NCI-H2029 (cell line): ENCODE measurements at places on chromosomes 4 and X.

DNA sequence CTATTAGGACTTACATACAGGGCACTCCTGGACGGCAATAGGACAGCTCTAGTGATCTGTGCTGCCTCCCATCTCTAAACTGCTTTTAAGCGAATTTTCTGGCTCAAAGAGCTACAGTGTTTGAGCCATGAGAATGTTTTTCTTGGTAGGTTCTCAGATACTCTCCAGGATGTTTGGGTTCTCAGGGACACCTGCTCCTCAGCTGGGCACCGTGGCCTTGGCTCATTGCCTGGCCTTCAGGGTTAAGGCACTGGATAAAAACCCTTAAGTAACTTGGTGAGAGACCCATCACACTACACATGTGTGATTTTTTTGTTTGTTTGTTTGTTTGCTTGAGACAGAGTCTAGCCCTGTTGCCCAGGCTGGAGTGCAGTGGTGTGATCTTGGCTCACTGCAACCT, 38.5 kb upstream of the HERC5 start:
- no peak for DNase-seq

DNA sequence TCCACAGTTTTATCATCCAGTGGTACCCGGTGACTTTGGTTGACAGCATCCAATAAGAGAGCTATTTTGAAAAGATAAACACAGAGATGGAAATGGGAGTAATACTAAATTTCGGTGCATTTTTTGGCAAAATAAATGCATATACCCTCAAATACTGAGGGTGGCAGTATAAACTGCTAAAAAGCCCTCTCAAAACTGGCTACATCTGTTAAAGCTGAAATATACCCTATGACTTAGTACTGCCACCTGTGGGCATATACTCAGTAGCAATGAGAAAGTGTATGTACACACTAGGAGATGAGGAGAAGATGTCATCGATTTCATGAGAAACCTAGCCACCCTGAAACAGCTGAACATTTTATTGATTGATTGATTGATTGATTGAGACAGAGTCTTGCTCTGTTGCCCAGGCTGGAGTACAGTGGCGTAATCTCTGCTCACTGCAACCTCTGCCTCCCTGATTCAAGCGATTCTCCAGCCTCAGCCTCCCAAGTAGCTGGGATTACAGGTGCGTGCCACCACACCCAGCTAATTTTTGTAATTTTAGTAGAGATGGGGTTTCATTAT, 12.2 kb upstream of the TMEM128 start:
- no peak for DNase-seq

DNA sequence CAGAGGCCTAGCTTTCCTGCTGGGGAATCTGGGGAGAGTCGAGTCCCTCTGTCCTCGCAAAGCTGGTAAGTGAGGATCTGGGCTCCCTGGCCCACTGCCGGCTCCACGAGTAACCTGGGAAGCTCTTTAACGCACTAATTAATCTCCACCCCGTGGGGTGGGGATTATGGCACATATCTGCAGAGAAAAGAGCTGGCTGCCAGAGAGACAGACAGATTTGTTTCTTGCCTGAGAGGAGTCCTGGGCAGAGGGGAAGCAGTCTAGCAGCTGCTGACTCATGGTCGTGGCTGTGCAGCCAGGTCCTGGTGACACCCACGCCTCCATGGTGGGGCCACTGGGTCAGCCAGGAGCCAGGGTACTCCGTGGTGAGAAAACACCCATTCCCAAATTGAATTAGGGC, 14.0 kb downstream of the SORCS2 start:
- no peak for DNase-seq

DNA sequence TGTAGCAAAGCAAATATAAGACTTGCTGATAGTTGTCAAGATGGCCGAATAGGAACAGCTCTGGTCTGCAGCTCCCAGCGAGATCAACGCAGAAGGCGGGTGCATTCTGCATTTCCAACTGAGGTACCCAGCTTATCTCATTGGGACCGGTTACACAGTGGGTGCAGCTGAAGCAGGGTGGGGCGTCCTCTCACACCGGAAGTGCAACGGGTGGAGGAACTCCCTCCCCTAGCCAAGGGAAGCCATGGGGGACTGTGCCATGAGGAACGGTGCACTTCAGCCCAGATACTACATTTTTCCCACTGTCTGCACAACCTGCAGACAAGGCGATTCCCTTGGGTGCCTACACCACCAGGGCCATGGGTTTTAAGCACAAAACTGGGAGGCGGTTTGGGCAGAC, 382.3 kb upstream of the EMCN start:
- DNase-seq, result no peak

GRCh38 chr4:141659539-141659938, 23.2 kb downstream of the IL15 start:
- no peak for DNase-seq

GRCh38 chr4:151202851-151203455, 74.0 kb upstream of the PRSS48 start:
- no peak for DNase-seq

DNA sequence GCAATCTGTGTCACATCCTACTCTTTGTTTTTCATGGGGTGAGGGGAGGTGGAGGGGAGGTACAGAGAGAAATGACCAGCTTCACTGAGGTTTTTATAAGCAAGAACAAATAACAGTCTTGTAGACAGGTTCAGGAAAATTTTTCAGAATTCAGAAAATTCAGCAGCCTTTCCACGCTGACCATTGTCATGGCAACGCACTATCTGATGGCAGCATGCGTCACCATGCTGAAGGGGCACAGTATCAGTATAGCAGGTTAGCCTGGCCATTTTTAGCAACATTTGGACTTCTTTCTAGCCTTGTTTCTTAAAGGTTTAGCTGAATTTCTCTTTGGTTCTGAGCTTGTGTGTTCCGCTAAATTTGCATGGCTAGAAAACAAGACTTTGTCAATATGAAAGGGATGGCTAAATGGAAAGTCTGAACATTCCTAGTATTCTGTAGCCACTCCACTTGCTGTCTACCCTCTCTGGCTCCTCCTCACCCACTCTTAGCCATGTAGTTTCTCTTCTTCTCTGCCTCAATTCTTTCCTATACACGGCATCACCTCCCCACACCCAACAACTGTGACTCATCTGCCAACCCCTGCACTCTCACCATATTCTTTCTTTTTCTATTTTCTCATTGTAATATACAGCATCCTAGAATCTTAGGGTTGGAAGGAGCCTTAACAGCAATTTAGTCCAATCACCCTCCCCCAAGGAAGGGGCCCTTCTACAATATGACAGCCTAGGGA, 42.7 kb upstream of the CITED1 start:
- DNase-seq, result no peak

GRCh38 chr4:148225639-148226038, 216.6 kb downstream of the NR3C2 start:
- DNase-seq, result no peak

- no peak for DNase-seq
Measured at GRCh38 chr4:127138586-127138985, 494.2 kb upstream of the INTU start.

DNA sequence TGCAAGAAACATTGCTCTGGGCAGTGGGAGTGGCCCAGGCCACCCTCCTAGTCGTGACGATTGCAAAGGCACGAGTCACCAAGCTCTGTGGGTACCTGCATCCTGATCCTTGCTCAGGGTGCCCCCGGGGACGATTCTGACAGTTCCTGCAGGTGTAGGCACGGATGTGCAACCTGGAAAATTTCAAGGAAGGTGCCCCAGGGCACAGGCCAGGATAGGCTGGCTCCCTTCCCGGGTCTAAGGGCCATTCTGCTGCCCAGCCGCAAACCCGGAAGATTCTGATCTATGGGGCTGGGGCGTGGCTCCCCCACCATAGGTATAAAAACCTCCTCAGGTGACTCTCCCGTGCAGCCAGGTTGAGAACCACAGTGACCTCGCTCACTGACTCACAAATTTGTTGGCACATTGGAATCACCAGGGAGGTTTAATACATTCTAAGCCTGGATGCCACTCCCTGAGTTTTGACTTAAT, 228.5 kb downstream of the PTTG2 start:
- DNase-seq, result no peak

DNA sequence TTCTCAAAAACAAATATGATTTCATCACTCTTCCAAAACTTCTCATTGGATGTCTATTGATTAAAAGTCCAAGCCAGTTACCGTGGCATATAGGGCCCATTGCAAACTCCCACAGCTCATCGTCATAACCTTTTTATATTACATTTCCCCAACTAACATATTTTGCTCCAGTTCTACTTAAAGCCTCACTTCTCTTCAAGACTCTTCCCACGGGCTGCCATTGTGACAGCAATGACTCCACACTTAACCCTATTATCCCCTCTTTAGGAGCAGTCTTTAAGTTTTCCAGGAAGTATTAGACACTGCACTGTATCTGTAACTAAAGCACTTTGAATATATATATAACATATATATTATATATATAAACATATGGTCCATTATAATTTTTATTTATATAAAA, 44.5 kb downstream of the DTHD1 start:
- DNase-seq, result no peak

GRCh38 chr4:57591073-57591472, 480.9 kb upstream of the IGFBP7 start:
- DNase-seq, result no peak

DNA sequence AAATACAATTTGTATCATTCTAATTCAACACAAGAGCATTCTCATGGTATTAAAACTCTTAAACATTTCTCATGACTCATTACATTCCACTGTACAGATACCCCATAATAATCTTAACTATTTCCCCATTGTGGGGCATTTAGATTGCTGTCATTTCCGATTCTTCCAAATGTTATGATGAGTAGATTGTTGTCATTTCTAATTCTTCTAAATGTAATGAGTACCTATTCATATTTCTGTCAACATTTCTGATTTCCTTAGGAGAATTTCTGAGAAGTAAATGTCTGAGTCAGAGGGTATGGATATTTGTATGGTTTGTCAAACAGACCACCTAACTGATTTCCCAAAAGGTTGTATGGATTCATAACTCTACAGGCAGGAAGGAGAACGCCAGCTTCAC, 8.3 kb downstream of the S100G start:
- no peak for DNase-seq

DNA sequence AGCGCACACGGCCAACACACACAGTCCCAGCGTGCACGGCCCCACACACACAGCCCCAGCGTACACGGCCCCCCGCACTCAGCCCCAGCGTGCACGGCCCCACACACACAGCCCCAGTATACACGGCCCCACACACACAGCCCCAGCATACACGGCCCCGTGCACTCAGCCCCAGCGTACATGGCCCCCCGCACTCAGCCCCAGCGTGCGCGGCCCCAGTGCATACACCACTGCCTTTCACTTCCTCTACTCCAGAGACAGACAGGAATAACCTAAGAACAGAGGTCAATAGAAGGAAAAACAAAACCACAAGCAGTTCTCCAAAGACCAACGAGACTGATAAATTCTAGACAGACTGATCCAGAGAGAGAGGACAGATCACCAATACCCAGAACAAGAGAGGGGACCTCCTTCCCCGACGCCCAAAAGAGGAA, 17.1 kb downstream of the GAK start:
- DNase-seq, result no peak

DNA sequence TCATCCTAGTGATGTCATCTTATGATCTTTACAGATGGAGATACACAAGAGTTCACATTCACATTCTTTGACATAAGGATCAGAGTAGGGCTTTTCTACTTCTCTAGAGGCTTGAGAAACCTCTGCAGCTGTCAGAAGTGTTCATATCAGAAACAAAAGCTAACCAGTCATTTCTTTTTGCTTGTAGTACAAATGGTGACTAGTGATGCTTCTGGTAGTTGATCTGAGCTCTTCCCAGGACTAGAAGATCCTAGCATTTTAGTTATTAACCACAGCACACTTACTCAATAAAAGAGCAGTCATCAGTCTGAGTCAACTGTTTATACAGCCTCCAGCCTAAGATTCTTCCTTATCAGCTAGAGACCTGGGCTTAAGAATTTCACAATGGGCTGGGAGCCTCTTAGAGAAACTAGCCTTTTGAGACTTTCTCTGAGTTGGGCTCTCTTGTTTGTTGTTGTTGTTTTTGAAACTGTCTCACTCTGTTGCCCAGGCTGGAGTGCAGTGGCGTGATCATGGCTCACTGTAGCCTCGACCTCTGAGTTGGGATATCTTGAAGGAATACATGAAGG, 84.1 kb downstream of the TMEM164 start:
- no peak for DNase-seq

- no peak for DNase-seq
Measured at GRCh38 chr4:138242834-138243156, 646 bp upstream of the SLC7A11 start.

- no peak for DNase-seq
Measured at GRCh38 chr4:3269105-3269927, 20.4 kb downstream of the MSANTD1 start.

GRCh38 chr4:62531731-62532130, 1331.6 kb downstream of the ADGRL3 start:
- no peak for DNase-seq

- DNase-seq, result no peak
Measured at GRCh38 chr4:22345678-22346077, 170.2 kb downstream of the ADGRA3 start.
